ENCODE measurements at places on chromosomes 5 and 9. TPM values are rescaled to one million over a fixed set of nuclear protein-coding genes. Genes with fewer than 3 reads are reported as not detected.

Gene PLAC8L1
- total RNA-seq: not detected

Gene OR1J2
- total RNA-seq: not detected

Gene KIF3A
- total RNA-seq: 6.8 TPM

Gene KIAA1191
- total RNA-seq: 110 TPM

Gene MOB3B
- total RNA-seq: not detected

Gene RASEF
- 0.11 TPM for total RNA-seq

Gene IFNA2
- not detected for total RNA-seq

Gene LOX
- total RNA-seq: 440 TPM

Gene ENTPD2
- not detected for total RNA-seq

Gene RABGAP1
- total RNA-seq: 23.9 TPM

Gene SLC36A2
- total RNA-seq: not detected

Gene SPEF2
- total RNA-seq: 5.3 TPM

Gene ESM1
- 25.5 TPM for total RNA-seq

Gene GPR150
- not detected for total RNA-seq

Gene CDX1
- total RNA-seq: not detected

Gene MCIDAS
- not detected for total RNA-seq

Gene ZBED3
- total RNA-seq: 0.54 TPM

Gene CTXN3
- not detected for total RNA-seq

Gene GARIN3
- total RNA-seq: not detected

Gene ECSCR
- not detected for total RNA-seq

Gene TMEM171
- total RNA-seq: 6.7 TPM

Gene OLFM1
- 18.6 TPM for total RNA-seq

Gene SPINK7
- not detected for total RNA-seq

Gene LCN1
- total RNA-seq: not detected

Gene FOXD4L3
- not detected for total RNA-seq
